ENCODE measurements at places on chromosomes 5 and 9.

- peak; percentile 56 for DNase-seq
Observed at GRCh38 chr9:97853844-97854695, 1.0 kb downstream of the FOXE1 start.

- DNase-seq, result no peak
Observed at GRCh38 chr5:68319706-68320412, 104.3 kb downstream of the PIK3R1 start.

GRCh38 chr9:89225991-89226471 is 47.4 kb upstream of the SHC3 start:
- DNase-seq, result no peak

- DNase-seq, result no peak
Observed at GRCh38 chr9:125694478-125694877, 12.5 kb downstream of the MAPKAP1 start.

DNA sequence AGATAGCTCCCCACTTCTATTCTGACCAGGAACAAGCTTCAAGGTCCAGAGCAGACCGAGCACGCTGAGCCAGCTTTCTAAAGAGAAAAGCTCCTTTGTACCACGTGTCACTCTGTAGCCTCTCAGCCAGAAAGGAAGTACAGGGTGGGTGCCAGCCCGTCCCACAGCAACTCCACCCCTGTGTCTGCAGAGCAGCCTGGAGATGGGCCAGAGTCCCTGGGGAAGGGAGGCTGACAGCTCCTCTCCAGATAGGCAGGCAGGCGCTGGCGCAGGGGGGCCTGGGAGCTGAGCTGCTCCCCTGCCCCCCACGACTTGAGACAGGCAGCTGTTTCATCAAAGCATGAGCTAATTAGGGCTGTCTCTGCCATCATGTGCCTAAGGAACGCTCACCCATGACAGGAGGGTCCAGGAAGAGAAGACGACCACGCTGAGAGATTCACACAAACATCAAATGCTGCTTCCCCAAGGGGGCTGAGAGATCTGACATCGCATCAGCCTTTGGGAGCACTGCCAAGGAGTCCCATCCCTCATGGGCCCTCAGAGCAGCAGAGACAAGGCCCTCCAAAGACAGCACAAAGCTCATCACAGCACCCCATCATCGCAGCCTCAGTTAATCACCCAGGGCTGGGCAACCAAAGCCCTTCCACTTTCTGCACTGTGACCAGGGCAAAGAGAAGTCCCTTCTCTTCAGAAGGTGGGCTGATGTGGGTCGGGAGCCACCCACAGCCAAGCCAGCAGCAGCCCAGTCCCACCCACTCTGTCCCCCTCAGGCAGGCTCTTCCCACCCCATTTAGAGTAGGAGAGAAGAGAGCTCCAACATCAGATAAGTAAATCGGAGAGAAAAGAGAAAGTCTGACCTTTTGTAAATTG is 78.5 kb upstream of the LRRTM2 start:
- peak; percentile 48 for DNase-seq

GRCh38 chr5:33639474-33639873 is 198.7 kb downstream of the TARS1 start:
- DNase-seq, result no peak

DNA sequence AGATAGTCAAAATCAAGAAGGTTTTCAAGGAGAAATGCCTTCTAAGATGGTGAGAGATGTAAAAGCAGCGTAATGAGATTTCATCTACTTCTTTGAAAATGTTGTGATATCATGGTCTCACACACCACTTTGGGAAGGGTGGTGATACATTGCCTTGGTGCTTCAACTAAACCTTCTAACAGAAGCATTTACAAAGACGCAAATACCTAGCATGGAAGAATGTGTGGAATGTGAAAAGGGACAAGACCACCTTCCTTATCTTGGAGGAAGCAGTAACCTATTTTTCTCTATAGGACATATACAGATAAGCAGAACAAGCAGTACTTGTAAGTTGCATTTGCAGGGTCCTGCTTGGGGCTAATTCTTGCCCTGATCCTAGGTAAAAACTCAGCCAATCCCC is 38.8 kb downstream of the PCA3 start:
- DNase-seq, result no peak

DNA sequence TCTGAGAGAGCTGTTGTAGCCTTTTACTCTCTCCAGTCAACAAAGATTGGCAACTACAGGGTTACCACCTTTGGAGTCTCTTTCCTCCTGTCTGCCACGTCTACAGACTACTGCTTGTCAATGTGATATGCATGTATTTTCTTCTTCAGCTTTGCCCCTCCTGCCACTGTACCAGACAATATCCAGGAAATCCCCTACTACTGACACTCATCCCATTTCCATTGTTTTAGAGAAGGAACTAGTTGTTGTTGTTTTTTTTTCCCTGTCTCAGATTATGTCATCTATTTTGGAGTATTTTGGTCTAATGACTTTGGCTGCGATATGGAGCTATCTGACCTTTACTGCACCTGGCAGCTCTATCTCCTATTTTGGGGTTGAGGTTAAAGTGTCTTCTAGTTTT is 50.1 kb upstream of the MACIR start:
- DNase-seq, result no peak

- peak; percentile 45 for DNase-seq
Observed at GRCh38 chr9:132769906-132770769, 99.9 kb downstream of the GTF3C4 start.
